Stimulated activated CD8-positive, alpha-beta memory T cell treated with anti-CD3 and anti-CD28 coated beads, Interleukin-4, amount 100 ng/mL, for 4 hours (primary cell): ENCODE measurements at places on chromosomes 1 and 21.

GRCh38 chr1:35210321-35211119 is 17.6 kb upstream of the SFPQ start:
- no peak for DNase-seq

- DNase-seq, result no peak
Observed at GRCh38 chr1:53593758-53594380, 134.7 kb downstream of the DMRTB1 start.

DNA sequence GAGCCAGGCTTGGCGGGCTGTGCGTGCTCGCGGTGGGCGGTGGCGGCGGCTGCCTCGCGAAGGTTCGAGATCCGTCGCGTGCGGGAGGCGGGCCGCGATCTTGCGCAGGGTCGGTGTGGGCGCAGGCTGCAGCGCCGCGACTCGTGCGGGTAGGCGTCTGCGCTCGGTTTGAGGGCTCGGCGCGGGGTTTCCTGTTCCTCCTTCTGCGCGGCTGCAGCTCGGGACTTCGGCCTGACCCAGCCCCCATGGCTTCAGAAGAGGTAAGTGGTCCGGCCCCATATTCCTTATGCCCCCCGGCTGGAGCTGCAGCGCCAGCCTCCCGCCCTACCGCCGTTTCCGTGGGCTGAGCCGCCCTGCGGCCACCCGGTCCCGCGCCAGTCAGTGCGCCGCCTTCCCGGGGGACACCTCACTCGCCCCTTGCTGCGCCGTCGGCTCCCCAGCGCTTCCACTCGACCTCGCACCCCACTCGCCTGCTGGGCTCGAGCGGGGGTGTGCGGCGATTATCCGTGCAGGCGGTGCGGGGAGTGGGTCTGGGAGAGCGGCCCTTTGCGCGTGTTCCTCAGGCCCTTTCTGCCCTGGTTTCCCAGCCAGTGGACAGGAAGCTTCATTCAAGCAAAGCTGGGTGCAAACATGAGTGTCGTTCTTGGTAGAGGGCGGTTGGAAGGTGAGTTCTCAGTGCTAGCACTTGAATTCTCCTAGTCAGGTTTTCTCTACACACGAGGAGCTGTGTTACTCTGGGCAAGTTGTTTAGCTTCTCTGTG is at the start of gene CACYBP:
CACYBP (plus strand) TSS at position 12 of the 761 bp plus-strand sequence; CDS start at position 246, 234 bp downstream.
- DNase-seq, result no peak

DNA sequence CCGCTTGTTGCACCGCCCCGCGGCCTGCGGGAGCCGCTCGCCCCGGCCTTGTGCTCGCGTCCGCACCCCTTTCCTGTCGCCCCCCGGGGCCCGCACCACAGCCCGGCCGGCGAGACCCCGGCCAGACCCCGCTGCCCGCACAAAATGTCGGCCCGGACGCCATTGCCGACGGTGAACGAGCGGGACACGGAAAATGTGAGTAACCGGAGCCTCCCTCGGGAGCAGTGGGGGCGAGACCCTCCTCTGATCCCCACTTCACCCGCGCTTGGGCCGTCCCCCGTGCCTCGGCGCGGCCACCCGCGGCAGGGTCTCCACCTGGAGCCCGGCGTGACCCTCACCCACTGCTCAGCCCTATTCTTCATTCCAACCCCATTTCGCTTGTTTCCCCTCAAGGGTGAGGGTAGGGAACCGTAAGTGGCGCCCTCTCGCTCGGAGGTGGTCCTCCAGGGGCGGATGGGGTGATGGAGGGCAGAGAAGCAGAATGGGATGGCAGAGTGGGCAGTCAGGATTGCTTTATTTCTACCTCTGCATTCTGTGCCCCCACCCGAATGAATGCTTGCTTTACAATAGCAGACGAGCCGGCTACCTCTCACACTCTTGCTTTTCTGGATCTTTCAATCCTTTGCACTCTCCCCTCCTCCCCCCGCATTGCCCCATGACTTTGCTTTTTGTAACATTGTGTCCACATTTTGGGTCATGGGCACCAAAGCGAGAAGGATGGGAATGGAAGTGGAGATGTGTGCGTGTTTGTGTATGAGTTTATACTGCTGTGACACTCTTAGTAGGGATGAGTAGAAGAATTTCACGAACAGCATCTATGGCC is 954 bp downstream of the MARK1 start:
- DNase-seq, result no peak

DNA sequence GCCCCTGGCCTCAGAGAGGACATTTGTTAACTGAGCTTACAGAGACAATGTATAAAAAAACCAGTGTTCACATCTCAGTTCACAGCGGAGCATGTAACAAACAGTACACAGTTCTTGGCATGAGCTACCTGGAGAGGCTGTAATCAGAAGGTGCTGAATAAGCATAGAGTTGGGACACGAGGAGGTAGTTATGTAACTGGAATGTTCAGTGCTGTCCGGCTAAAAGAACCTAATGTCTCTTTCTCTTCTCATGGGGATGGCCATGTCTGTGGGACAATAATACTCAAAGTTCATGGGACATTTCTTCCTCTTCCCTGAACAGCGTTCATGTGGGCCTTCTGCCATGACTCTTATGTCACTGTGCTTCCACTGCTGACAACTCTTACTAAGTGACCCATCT is 17.2 kb upstream of the STX12 start:
- DNase-seq, result no peak

DNA sequence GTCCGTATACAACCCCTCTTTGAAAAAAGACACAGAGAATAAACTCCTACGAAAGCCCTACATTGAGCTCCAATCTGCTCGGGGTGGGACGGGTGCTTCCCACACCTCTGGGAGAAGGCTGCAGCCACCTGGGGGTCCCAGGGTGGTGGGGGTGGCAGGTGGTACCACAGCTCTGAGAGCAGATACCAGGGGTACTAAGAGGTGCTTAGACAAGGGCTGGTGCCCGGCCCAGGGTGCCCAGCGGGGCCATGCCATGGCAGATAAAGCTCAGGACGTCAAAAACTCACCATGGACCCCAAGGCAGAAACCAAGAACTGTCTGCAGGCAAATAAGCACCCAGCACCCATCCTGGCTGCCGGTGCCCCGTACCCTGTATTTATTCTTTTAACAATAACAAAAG is 75.1 kb downstream of the SPSB1 start:
- no peak for DNase-seq
